ENCODE measurements at places on chromosomes 11 and 22.

GRCh38 chr11:106121570-106122320 is 44.3 kb downstream of the AASDHPPT start:
- DNase-seq: no peak

- DNase-seq: no peak
Measured at GRCh38 chr22:31952472-31952871, 8.1 kb downstream of the YWHAH start.

DNA sequence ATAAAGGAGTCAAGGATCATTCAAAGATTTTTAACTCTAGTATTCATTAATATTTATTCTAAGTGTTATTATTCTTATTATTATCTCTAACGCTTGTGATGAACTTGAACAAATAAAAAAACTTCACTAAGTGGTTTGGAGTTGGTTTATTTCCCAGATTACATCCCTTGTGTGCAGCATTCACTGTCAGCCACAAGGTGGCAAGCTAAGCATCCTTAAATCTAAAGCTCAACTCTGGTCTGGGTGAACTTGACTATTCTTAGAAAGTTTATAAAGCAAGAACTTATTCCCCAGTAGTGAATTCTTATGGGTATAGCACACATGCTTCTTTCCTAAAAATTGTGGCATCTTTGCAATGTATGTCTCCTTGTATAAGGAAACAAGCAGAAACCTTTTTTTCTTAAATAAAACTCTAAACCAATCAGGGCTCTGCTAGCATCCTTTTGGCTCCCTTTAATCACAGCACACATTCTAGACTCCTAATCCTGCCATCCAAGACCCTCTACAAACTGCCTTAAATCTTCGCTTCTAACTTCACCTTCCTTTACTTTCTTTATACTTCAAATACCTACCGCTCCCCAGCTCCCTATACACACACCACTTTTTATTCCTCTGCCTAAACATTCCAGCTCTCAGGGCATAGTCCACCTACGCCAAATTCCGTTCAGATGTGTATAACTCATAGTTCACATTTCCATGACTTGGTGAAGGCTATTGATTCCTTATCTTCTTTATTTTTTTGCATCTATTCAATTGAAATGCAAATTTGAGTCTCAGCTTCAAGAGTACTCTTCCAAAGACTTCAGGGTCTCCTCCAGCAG is 1068.8 kb downstream of the DLG2 start:
- DNase-seq: no peak

- no peak for DNase-seq
Measured at GRCh38 chr11:60169264-60169915, 13.5 kb downstream of the MS4A6A start.

- DNase-seq: no peak
Measured at GRCh38 chr11:5608808-5609207, 12.4 kb downstream of the TRIM6 start.

DNA sequence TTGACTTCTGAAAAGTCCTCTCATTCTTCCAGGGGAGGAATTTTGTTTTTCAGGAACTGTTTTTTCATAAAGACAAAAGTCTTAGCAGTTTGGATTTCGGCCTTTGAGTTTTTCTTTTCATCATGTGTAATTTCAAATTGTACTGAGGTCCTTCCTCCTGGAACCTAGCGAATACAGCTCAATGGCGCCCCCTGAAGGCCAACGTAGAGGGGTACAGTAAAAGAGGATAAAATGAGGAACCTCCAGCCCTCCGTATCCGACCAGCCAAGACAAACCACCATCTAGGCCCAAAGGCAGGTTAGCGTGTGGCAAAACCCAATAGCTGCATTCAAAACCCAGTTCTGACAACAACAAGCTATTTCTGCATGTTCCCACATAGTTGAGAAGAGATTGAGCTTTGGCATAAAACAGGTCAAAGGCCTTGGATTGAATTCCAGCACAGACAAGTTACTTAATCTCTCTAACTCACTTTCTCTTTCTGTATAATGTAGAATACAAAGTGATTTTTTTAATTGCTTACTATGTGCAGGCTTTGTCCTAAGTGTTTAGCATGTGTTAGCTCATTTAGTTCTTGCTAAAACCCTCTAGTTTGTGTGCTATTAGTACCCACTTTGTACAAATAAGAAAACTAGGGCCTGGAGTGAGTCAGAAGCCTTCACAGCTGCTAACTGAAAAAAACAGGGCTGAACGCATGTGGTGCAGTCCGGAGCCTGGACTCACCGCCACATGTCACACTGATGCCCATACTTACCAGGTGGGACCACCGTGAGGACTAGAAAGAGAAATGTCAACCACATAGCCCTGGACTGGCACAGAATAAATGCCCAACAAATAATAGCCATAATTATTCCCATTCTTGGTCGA is 43.2 kb upstream of the ETS1 start:
- DNase-seq: peak; percentile 89

- DNase-seq: no peak
Measured at GRCh38 chr11:64905516-64906313, 11.3 kb downstream of the ATG2A start.

- no peak for DNase-seq
Measured at GRCh38 chr11:118916842-118917388, 8.8 kb downstream of the BCL9L start.

- DNase-seq: no peak
Measured at GRCh38 chr22:37022483-37023337, 3.2 kb downstream of the MPST start.

GRCh38 chr11:88377144-88377543 is 39.6 kb upstream of the CTSC start:
- DNase-seq: no peak

DNA sequence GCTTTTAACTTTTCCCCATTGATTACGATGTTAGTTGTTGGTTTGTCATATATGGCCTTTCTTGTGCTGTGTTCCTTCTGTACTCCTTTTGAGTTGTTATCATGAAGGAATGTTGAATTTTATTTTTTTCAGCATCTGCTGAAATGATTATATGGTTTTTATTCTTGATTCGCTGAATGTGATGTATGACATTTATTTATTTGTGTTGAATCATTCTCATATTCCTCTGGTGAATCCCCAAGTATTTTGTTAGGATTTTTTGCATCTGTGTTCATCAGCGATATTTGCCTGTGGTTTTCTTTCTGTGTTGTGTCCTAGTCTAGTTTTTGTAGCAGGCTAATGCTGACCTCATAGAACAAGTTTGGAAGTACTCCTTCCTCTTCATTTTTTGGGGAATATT is 78.2 kb downstream of the GGT1 start:
- DNase-seq: no peak
